ENCODE measurements at places on chromosomes 7 and 10.
A peak's percentile ranks its signal among the peaks of the same experiment; 100 is the strongest.

- no peak for DNase-seq
These were observed 67.9 kb upstream of the NFKB2 start for GRCh38 chr10:102327641-102328040.

DNA sequence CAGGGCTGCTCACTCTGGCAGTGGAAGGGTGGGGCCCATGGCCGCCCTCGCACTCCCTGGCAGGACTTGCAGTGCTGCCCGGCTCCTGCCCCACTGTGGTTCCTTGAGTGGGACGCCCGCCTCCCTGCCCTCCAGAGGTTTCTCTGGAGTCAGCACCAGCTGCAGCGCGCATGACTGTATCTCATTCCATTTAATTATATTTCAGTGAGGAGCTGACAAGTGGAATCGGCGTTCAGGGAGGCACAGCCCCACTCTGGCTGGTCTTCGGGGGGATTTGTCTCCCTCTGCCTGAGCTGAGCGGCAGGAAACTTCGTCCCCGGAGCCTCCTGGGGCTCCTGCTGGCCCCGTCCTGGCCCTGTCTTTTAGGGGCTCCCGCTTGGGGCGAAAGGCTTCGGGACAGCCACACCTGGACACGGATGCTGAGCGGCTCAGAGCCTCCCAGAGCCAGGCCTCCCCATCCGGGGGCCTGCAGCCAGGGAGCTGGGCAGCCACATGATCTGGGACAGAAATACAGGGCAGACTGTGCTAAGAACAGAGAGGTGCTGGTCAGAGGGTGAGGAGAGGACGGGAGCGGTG, 75.3 kb upstream of the NKX6-2 start:
- no peak for DNase-seq

DNA sequence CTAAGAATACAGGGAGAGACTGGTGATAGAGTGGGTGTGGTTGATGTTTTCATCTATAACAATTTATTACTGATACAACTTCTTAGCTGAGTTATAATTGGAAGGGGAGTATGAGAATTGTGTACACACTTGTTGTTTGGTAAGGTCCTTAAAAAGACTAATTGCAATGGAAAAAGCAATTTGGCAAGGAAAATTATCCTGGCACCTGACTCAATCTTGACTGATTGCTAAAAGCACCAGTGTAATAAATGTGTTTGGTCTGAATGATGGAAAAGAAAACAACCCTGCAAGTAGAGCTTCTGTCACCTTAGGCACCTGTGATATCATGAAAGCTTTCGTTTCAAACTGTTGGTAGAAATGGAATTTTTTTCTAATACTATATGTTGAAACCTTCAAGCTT, 6.7 kb upstream of the GSDME start:
- DNase-seq: no peak

DNA sequence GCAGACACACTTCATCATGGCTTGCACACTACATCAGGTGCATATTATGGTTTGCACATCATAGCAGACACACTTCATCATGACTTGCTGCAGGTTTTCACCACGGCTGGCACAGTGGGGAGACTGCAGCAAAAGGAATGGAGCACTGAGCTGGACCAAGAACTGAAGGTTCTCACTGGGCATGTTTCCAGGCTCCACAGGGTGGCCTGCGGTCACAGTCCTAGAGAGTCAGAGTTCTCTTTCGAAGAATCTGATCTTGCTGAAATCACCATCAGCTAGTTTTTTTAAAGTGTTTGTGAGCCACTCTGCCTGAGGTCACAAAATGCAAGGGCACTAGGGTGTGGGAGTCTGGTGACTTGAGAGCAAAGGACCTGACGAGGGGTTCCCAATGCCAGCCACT, 140.4 kb upstream of the NPY start:
- no peak for DNase-seq

- DNase-seq: no peak
These were observed 314.1 kb downstream of the WDR11 start for GRCh38 chr10:121165276-121165675.

DNA sequence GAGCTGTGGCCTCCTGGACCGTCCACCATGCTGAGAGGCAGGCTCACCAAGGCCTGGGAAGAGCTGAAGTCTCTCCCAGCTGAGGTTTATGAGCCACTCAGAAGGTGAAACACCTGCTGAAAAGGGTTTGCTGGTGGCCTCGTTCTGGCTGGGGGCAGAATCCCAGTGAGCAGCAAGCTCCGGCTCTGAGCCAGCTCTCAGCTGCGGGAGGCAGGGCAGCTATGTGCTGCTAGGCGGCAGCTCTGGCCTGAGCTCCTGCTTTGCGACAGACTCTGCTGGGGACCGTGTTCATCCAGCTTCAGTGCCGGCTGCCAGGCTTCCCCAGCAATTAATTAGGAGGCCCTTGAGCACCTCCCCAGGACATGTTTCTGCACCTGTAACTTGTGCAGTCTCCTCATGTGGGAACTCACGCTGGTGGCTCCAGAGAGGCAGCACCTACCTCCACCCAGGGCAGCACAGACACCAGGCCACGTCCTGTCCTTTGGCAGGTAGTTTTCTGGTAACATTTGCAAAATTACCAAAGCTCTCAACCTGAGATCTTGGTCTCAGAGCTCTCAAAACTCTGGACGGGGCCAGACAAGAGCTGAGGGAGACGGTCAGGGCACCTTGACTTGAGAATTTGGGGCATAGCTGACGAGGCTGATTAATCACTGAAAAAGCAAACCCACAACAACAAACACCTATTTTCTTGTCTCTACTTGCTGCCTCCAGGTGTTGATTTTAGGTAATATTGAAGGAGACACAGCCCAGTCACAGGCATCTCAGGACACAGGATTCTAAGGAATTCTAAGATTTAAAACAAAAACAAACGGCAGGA, 185.0 kb downstream of the TCERG1L start:
- DNase-seq: peak; percentile 3

- DNase-seq: no peak
These were observed 1.6 kb downstream of the TMEM273 start for GRCh38 chr10:49186613-49187012.

GRCh38 chr7:25272265-25272664, 44.0 kb upstream of the NPVF start:
- no peak for DNase-seq

DNA sequence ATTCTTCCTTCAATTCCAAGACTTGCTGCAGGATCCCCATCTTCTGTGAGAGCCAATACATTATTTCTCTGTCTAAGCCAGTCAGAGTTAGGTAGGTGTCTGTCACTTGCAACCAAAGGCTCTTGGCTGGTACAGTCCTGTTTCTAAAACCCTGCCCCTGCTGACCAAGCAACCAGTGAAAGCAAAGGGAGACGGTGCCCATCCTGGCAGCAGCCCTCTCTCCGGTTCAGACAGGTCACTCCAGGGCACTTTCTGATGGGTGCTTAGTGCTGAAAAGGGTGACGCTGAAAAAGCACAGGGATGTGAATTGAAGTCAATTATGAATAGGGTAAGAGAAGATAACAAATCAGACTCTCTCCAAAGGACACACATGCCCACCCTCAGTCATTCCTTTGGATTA, 37.5 kb downstream of the SPOCK2 start:
- DNase-seq: no peak

- DNase-seq: no peak
These were observed 209.2 kb downstream of the AGMO start for GRCh38 chr7:15352421-15353206.

- no peak for DNase-seq
These were observed 718 bp upstream of the FZD1 start for GRCh38 chr7:91263384-91264045.

- DNase-seq: no peak
These were observed 328.4 kb upstream of the AOAH start for GRCh38 chr7:37052705-37053104.

DNA sequence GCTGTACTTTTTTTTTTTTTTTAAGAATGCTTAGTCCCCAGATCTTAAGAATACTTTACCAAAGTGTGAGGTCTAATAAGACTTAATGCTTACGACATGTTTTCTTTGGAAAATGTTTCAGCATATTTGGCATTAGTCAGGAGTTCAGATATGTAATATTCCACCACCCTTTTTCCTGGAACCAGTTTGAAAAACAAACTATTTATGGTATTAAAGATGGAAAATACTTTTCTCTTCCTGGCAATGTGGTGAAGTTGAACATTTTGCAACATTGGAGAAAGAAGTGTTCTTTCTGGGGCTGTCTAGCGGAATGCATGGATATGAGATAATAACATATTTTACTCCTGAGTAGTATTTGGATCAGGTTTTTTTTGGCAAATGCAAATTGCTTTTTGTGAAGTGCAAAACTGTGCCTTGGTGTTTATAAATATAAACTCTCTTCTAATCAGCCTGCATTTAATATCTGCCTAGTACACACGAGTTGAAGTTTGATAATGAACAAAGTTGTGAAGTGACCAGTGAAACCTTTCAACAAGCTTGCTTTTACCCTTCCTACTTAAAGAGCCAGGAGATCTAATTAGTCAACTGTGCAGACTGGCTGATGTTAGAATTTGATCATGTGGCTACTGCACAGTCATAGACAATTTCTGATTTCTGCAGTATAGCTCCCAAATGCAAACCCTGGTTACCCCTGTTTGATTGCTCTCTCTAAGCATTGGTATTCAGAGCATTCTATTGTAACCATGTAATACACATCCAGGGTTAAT, 20.9 kb downstream of the MAP3K8 start:
- no peak for DNase-seq

GRCh38 chr7:94368371-94368791, 26.3 kb upstream of the COL1A2 start:
- no peak for DNase-seq

All from NCI-H187 treated with DMSO at 0.1 percent for 48 hours (cell line).